ENCODE measurements at places on chromosomes 5 and 9.

GRCh38 chr9:79672236-79672635, 100.5 kb downstream of the TLE4 start:
- no peak for DNase-seq

- DNase-seq: no peak
Observed at GRCh38 chr5:1484730-1485578, 38.8 kb downstream of the LPCAT1 start.

GRCh38 chr5:71977311-71977710, 130.0 kb upstream of the MAP1B start:
- no peak for DNase-seq

GRCh38 chr9:91503673-91504081, 80.0 kb upstream of the NFIL3 start:
- DNase-seq: no peak

GRCh38 chr5:149117970-149118369, 23.3 kb upstream of the ABLIM3 start:
- DNase-seq: no peak

- no peak for DNase-seq
Observed at GRCh38 chr5:178465861-178466288, 124.3 kb downstream of the COL23A1 start.

- no peak for DNase-seq
Observed at GRCh38 chr9:98491231-98491651, 217.5 kb downstream of the GABBR2 start.

- DNase-seq: no peak
Observed at GRCh38 chr5:157558041-157558595, 17.5 kb downstream of the ADAM19 start.

GRCh38 chr9:16987026-16987425, 116.6 kb upstream of the BNC2 start:
- DNase-seq: no peak

DNA sequence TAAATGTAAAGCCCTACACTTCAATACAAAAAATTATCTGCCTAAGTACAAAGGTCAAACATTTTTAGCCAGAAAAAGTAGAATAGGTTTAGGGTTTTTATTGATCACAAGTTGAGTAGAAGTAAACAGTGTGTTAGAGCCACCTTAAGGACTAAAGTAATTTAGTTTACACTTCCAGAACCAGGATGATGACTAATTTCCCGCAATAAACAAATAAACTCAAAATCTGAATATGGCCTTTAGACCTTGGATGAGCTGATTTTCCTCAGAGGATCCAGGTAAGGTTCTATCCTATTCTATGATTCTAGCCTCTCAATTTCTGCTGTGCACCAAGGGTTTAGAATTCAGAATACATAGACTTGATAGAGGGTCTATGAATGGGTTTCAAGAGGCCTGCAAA, 179.4 kb upstream of the TBCA start:
- DNase-seq: no peak
